ENCODE measurements at places on chromosomes 7 and 10.

DNA sequence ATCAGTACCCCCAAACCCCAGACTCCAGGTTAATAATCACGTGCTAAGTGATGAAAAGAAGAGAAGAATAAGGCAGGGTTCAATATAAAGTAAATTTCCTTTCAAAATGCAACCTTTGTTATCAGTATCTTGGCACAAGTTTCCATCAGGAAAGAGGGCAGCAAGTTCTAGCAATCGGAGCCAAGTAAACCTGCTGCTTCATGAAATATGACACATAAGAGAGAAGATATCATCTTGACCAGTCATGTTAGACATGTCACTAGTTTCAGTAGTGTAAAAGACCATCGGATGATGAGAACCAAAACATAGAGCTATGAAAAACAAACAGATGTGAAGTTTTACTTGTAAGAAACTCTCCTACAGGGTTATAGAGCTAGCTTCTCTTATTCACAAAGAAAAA, 44.0 kb downstream of the AASS start:
- no peak for DNase-seq

DNA sequence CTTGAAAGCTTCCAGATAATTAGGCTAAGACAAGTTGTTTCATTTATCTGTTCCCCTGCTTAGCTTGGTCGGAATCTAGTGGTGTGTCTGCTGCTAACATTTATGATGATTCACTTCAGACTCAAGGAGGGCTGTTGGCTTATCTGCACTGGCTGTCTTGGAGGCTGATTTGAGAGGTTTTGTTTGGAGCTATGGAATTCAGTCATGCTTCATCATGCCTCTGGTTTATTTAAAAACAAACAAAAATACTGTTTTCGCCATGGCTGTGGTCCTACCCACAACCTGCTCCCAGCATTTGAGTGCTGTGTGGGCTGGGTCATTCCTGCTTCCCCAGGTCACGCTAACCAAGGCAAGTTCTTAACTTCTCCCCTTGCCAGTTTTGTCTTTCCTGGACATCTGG, 11.7 kb upstream of the ARPC1B start:
- no peak for DNase-seq

DNA sequence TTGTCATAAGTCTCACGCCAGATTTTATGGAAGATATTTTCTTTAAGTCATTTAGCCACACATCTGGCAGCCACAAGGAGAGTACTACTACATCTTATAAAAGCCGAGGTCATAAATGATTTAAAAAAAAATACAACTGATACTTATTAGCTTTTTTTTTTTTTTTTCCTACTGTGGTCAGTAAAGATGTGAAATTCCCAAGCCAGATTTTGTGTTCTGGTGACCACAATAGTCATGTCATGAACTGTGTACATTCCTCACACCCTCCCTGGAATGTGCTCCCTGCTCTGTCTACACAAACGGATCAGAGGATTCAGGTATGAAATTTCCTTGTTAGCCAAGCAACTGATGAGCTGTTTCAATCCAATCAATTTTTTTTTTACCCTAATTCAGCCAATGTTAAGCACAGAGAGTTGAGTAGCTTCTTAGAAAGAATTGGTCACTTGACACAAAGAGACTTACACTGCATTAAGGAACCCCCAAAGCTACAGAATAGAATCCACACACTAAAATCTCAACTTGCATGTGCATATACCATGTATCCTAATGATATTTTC, 54.7 kb downstream of the CHRM2 start:
- no peak for DNase-seq

GRCh38 chr10:16787361-16787791, 29.8 kb downstream of the RSU1 start:
- DNase-seq = no peak

- DNase-seq = peak; percentile 28
Measured at GRCh38 chr10:122504610-122504950, 43.2 kb downstream of the HTRA1 start.

DNA sequence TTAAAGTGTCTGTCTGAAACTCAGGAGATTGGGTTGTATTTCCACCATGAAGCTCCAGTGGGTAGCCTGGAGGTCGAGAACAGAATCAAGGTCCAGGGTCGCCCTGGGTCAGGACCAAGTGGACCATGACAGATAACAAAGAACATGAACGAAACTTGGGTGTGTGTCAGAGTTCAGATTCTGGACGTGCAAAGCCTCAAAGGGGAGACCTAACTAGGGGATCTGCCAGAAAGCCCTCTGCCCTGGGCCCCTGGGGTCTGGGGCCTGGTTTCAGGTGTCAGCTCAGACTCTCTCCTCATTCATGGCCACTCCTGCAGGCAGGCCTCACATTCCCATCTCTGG, 1.6 kb downstream of the RASSF4 start:
- DNase-seq = no peak

GRCh38 chr10:112361951-112362751, 11.8 kb upstream of the ACSL5 start:
- DNase-seq = no peak

DNA sequence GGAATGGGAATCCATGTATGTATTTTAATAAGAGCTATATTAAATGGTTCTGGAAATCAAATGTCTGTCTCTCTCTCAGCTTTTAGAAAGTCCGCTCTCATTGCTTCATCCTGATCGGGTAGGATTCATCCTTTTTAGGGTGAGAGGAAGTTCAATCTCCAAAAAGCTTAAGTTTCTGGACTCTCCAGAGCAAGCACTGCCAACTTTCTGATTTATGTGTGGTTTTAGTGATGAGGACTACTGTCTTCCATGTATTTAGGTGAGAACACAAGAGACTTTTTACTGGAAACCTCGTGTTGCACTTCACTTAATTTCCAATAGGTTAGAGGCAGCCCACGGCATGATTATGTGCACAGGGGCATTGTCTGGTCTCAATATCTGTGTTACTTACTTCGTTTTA, 267.9 kb downstream of the SUGCT start:
- no peak for DNase-seq

- DNase-seq = no peak
Measured at GRCh38 chr7:125857606-125858005, 928.0 kb upstream of the POT1 start.

GRCh38 chr10:123995461-123996131, 97.8 kb downstream of the CHST15 start:
- peak; percentile 17 for DNase-seq

DNA sequence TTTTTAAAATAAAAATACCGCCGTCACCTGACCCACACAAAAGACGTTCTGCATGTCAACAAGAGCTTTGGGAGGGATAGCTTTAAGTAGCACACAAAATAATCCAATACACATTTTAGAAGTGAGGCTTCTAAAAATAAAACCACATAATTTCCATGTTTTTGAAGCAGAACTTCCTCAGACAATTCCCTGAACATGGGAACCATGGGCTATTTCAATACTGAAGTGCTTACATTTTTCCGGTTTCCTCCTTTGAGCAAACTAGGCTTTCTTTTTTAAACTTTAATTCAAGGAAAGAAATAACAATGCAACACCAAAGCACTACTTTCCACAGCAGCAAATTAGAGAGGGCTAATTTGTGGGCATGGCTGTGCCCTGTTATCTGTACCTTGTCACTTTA, 59.9 kb downstream of the ELMO1 start:
- DNase-seq = no peak

DNA sequence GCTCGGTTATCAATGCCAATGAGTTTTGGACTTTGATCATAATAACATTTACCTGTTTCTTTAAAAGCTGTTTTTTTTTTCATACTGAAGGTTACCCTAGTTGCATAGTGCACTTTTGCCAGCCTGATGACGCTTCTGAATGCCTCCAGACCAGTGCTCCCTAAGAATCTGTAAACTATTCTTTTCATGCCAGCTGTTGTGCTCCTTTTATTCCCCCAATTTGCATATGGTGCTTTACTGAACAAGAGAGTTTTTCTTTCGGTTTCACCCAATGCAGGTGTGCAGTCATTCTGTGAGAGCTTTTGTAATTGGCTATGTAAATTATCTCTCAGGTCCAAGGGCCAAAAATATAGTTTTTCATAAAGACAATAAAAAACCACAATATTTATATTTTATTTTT, 48.1 kb upstream of the GLCCI1 start:
- peak; percentile 6 for DNase-seq

DNA sequence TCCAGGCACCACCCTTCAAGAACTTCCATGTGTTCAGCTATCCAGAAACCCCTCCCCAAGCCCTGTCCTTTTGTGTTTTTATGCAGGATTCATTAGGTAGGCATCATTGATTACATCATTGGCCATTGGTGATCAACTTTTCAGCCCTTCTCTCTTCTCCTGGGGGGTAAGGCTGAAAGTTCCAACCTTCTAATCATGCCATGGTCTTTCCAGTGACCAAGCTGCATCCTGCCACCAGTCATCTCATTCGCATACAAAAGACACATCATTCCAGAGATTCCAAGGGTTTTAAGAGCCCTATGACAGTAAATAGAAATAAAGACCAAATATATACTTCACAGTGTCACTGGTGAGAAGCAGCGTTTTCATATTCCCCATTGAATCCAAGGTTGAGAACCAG, 48.2 kb downstream of the DNAJC12 start:
- DNase-seq = no peak

- DNase-seq = no peak
Measured at GRCh38 chr10:571166-571565, 118.3 kb downstream of the DIP2C start.

- no peak for DNase-seq
Measured at GRCh38 chr10:96577069-96577468, 9.7 kb downstream of the TM9SF3 start.

- no peak for DNase-seq
Measured at GRCh38 chr7:130349911-130350782, 5.5 kb downstream of the CPA5 start.

DNA sequence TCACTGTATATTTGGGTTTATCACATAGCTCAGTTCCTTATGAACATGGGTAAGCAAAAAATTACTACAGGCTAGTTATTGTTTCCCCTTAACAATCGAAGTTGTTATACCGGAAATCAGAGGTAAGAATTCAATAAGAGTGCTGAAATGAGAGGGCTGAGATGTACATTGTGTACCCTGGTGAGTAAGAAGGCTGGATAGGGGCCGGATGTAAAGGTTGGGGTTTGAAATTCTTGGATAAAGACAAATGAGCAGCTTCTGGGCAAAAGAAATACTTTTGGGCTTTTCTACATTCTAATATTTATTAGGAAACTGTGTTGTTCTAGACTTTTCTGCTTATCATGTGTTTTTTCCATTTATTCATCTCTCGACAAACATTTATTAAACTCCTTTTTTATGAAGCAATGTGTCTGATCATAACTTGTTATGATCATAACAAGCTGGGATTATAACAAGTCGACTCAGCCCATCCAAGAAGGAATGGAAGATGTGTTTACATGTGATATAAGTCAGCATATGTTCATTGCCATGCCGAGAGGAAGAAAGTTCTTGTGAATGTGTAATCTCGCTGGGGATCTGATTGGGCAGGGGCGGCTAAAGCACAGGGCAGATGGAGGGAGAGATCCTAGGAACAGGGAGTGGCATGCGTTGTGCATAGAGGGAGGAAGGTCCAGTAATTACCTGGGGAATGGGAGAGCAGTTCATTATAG, 155.3 kb downstream of the PLXDC2 start:
- no peak for DNase-seq

DNA sequence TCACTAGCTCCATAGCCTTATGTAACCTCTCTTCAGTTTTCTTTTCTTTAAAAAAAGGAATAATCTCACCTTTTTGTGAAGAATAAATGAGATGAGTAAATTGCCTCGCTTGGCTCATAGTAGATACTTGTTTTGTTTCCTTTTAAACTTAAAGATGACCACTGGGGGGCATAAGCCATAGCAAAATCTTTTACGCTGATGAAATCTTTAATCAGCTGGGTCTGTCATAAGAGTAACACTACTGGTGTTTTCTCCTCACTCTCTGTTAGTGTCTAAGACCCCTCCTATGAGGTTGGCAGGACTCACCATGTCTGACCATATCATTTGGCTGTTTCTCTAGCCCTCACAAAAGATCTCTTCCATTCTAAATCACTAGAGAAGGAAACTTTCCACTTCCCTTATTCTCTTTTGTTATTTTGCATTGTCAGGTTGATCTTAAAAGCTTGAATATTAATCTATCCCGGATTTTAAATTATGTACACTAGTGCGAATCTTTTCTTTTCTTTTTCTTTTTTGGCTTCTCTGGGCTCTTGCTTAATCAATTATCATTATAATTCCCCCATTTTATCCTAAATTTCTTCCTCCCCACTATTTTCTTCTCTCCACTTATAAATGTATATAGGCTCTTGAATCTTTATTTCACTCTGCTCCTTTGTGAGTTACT, 12.5 kb downstream of the STAG3 start:
- DNase-seq = no peak

GRCh38 chr7:131431756-131432155, 104.1 kb downstream of the MKLN1 start:
- DNase-seq = no peak

DNA sequence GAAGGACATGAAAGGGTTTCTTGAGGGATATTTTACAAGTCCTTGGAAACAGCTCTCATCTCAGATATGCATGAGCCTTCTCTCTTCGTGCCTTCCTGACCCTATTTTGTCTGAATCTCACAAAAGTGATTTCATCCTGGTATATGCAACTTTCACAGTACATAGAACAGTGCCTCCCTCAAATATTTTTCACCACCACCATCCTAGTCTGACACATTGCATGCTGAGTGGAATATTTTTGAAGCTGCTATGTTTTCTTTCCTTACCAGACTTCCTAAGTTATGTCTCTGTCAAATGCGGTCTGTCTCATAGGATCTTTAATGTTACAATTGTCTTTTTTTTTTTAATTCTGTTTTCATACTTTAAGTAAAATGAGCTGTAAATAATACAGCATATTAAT, 673.3 kb upstream of the LRRN3 start:
- no peak for DNase-seq

DNA sequence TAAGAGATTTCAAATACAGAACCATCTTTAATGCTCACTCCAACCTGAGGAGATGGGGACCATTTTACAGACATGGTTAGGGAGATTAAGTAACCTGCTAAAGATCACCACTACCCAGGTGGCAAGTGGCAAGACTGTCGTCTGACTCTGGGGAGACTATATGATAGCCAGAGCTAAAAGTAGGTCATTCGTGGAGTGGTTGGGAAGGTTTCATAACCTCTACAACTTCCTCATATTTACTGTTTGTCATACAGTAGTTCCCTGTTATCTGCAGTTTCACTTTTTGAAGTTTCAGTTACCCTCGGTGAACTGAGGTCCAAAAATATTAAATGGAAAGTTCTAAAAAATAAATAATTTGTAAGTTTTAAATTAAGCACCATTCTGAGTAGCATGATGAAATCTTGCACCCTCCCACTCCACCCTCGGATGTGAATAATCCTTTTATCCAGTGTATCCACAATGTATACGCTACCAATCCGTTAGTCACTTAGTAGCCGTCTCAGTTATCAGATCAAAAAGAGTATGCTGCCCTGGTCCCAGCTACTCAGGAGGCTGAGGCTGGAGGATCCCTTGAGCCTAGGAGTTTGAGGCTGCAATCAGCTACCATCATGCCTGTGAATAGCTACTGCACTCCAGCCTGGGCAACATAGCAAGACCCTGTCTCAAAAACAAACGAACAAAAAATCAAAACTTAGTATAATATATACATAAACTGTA, 14.9 kb upstream of the LGI1 start:
- no peak for DNase-seq
